ENCODE measurements at places on chromosomes 1 and 21.

- no peak for DNase-seq
Observed at GRCh38 chr1:29685387-29685786, 449.1 kb downstream of the PTPRU start.

GRCh38 chr1:162696286-162696862 is 64.1 kb downstream of the DDR2 start:
- no peak for DNase-seq

- no peak for DNase-seq
Observed at GRCh38 chr1:246029616-246030015, 477.5 kb downstream of the SMYD3 start.

- no peak for DNase-seq
Observed at GRCh38 chr1:227372726-227373130, 54.4 kb upstream of the CDC42BPA start.

DNA sequence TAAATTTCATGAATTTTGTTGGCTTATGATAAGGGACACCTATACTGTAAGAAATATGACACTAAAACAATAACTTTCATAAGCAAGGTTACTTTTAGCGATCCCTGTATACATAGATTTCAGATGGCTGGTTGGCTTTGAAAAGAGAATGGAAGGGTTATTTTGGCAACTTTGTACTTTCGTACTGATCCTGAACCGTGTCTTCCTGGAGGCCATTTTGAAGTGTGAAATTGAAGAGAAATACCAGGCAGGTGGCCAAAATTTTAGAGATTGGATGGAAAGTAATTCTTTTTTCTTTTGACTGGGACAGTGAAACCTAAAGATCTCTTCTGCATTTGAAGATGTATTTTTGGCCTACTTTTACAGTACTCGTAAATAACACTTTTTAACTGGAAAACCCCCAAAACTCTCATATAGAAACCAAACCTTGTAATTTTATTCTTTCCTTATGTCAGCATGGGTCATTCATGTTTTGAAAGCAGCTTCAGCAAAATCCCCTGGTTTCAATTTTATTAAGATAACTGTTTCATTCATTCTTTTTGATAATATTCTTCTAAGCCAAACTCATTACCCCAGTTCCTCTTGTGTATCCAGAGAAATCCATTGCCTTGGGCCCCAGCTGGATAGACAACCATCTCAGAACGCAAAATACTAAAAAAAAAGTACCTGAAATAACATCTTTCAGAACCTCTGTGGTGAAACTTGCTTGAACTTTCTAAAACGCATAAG is 38.4 kb upstream of the ZNF281 start:
- no peak for DNase-seq

- DNase-seq, result no peak
Observed at GRCh38 chr1:61967750-61968149, 225.5 kb downstream of the PATJ start.

DNA sequence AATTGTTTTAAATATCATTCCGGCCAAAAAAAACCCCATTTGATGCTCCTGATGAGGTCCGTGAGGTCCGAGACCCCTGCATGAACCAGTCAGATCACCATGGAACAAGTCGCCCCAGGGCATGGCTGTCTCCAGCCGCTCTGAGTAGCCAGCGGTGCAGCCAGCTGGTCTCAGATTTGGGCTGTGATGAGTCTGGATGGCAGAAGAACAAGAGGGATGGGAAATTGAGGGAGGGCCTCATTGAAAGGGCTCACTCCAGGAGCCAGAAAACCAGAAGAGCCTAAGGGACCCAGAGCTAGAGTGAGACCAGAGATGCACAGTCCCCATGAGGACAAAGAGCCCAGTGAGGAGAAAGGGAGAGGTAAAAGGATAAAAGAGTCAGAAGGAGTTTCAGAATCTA is 174.0 kb downstream of the TOMM20 start:
- no peak for DNase-seq

DNA sequence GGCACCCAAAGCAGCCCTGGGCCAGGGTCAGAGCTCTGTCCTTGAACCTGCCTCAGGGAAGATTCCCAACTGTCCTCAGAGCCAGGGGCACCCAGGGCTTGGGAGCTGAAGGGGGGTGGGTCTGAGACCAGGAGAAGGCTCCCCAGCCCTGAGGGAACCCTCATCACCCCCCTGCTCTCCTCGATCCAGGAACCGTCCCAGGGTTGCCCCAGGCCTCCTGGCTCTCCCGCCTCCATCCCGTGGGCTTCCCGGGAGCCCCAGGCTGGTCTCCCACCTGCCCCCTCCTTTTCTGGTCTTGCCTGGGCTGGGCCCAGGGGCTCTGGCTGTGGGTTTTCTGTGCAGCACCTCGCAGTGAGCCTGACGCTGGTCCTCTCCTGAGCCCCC is 6.7 kb upstream of the SAMD11 start:
- DNase-seq, result no peak

- DNase-seq, result no peak
Observed at GRCh38 chr1:30522031-30523004, 201.1 kb downstream of the MATN1 start.

GRCh38 chr1:114758256-114758832 is 560 bp upstream of the CSDE1 start:
- DNase-seq, result no peak

- no peak for DNase-seq
Observed at GRCh38 chr1:247966532-247967204, 1.6 kb downstream of the OR2AK2 start.

- DNase-seq, result no peak
Observed at GRCh38 chr1:65564493-65564892, 144.0 kb downstream of the LEPR start.

Measured in GDM1 (cell line).